ENCODE measurements at places on chromosomes 1 and 21.

GRCh38 chr21:33308586-33309490 is 15.9 kb upstream of the IFNAR1 start:
- no peak for DNase-seq

- no peak for DNase-seq
Observed at GRCh38 chr1:151986501-151987190, 7.0 kb downstream of the S100A10 start.

DNA sequence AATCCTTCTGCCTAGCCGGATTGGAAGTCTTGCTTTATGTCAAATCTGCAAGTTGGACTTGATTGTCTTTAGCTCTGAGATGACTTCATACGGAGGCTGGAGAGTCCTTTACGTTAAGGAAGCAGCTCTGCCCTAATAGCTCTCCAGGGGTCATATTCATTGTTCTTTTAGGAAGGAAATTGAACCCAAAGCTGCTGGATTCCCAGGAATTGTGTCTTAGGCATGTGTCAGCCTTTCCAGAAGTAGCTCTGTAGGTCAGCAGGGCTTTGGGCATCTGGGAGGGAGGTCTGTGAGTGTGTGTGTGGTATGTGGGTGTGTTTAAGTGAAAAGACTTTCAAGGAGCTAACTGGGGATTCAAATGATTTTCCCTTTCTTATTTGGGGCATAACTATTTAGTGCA is 82.4 kb downstream of the ABCA4 start:
- no peak for DNase-seq

GRCh38 chr1:100219883-100220282 is 29.8 kb downstream of the DBT start:
- DNase-seq = no peak

GRCh38 chr21:44555200-44555875 is 3.3 kb downstream of the KRTAP10-3 start:
- DNase-seq = no peak

Data from GM12892 (cell line).